ENCODE measurements at places on chromosomes 4 and X.

DNA sequence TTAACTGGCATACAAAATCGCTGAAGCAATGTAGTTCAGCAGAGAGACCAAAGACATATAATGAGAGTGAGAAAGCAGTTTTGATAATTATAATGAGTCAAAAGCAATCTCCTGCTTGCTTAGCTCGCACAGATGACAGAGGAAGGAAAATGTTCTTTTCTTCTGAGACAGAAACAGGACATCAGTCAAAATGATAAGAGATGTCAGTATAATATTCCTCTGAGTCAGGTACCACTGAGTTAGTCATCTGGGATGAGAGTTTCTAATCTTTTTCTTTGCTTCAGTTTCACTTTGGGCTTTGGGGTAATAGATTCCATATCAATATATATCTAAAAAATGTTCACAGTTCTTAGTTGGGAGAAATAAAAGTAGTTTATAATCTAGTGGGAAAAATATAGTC lies 387.2 kb downstream of the PCDH7 start:
- no peak for DNase-seq

GRCh38 chr4:17664755-17665154 lies 50.3 kb downstream of the MED28 start:
- no peak for DNase-seq

- DNase-seq: no peak
Observed at GRCh38 chr4:77120886-77121508, 36.0 kb upstream of the CCNG2 start.

GRCh38 chr4:135508006-135508714 lies 1306.6 kb upstream of the PABPC4L start:
- DNase-seq: no peak

GRCh38 chrX:17098516-17099247 lies 152.2 kb downstream of the REPS2 start:
- peak; percentile 5 for DNase-seq
